ENCODE measurements at places on chromosomes 4 and X. TPM values are rescaled to one million over a fixed set of nuclear protein-coding genes. Genes with fewer than 3 reads are reported as not detected.
A peak's percentile ranks its signal among the peaks of the same experiment; 100 is the strongest.

Gene HTN3
- not detected for total RNA-seq

DNA sequence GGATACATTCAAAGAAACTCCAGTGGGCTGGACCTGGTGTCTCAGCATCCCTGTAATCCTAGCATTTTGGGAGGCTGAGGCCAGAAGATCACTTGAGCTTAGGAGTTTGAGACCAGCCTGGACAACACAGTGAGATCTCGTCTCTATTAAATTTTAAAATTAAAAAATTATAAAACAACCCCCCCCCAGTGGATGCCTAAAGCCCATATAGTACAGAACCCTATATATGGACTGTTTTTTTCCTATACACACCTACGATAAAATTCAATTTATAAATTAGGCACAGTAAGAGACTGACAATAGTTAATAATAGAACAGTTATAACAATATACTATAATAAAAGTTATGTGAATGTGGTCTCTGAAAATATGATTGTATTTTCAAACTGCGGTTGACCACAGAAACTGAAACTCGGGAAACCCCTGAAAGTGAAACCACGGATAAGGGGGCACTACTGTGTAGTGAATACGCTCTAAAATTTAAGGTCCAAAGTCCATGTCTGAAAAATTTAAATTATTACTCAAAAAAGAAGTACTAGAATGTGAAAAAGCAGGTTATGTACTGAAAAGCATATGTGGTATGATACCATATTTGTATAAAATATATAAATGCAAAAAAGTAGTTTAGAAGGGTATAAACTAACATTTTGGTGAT lies 2.0 kb downstream of the SMIM14 start:
- DNase-seq, result peak; percentile 19
- no peaks in the 10 kb centered on the region for H3K27me3 ChIP-seq
- H3K27ac ChIP-seq, result peak overlapping the region; percentile 93
- H3K4me1 ChIP-seq, result peaks cover 17% of the 10 kb centered on the region
- H3K4me3 ChIP-seq, result peak overlapping the region; percentile 96
- H3K36me3 ChIP-seq, result no peaks in the 10 kb centered on the region

- no peak overlapping the region for H3K4me3 ChIP-seq
- H3K27me3 ChIP-seq, result no peaks in the 10 kb centered on the region
- H3K36me3 ChIP-seq, result peaks cover 17% of the 10 kb centered on the region
These were observed 145.4 kb downstream of the WDFY3 start for GRCh38 chr4:84821064-84821463.

Gene COL4A5
- total RNA-seq, result 57.1 TPM

DNA sequence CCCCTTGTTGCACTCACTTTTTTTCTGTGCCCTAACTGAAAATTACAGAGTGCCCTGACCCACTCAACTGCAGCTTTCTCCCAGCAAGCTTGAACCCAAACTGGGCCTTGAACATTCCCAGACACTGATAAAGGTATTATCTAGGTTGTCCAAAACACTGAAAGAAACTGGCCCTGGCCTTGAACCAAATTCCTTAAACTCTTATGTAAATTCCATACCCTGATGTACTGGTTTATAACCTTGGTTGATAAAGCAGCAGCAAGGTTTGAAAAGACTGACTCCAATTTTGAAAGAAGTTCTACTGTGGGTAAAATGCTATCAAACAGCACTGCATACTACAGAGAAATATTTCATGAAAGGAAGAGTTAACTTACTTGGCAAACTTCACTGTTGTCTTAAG lies 125.6 kb downstream of the PHF8 start:
- no peak overlapping the region for H3K27ac ChIP-seq
- no peaks in the 10 kb centered on the region for H3K36me3 ChIP-seq
- peak; percentile 6 for DNase-seq
- H3K4me1 ChIP-seq, result no peaks in the 10 kb centered on the region

Gene SSX4
- not detected for total RNA-seq

- H3K4me3 ChIP-seq, result no peak overlapping the region
- H3K4me1 ChIP-seq, result no peaks in the 10 kb centered on the region
- no peak for DNase-seq
- no peaks in the 10 kb centered on the region for H3K27me3 ChIP-seq
- H3K36me3 ChIP-seq, result no peaks in the 10 kb centered on the region
These were observed 139.0 kb downstream of the COL25A1 start for GRCh38 chr4:109163493-109163892.

DNA sequence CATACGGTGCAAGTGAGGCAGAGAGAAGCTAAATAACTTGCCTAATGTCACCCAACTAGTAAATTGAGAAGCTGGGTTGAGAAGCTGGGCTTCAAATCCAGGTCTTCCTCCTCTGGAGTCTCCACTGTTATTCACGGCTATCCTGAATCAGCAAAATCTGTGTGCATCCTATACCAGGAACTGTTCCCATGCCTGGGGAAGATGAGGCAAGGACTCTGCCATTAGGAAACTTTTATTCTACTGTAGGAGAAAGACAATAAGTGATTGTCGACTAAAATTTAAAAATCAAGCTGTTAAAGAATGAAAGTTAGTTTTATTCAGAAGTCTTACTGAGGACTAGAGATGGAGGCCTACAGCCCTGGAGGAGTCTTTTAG lies 872 bp upstream of the TEC start:
- no peak for DNase-seq
- H3K4me3 ChIP-seq, result peak overlapping the region; percentile 71
- H3K27me3 ChIP-seq, result no peaks in the 10 kb centered on the region
- H3K4me1 ChIP-seq, result peaks cover 3% of the 10 kb centered on the region
- no peak overlapping the region for H3K27ac ChIP-seq

Gene SLIT2
- 11.2 TPM for total RNA-seq

DNA sequence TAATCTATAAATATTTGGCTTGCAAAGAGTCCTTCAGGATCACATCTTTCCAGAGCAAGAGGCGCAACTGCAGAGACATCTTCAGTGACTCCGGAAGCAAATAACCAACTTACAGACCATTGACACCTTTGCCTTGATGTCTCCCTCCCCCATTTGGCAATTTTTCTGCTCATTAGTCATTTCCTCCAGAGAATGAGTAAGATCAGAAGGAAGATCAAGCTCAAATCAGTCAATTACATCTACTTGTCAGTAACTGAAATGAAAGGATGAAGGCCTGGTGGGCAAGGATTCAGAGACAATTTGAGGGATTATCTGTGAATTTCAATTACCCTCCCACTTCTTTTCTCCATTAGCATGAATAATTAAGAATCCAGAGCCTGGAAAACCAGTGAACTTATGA lies 665.6 kb upstream of the CPEB2 start:
- DNase-seq, result no peak
- H3K36me3 ChIP-seq, result no peaks in the 10 kb centered on the region
- H3K4me1 ChIP-seq, result no peaks in the 10 kb centered on the region

GRCh38 chrX:12237131-12237530 lies 98.9 kb downstream of the FRMPD4 start:
- H3K36me3 ChIP-seq, result no peaks in the 10 kb centered on the region
- no peak overlapping the region for H3K4me3 ChIP-seq
- no peaks in the 10 kb centered on the region for H3K4me1 ChIP-seq
- no peak overlapping the region for H3K27ac ChIP-seq
- no peaks in the 10 kb centered on the region for H3K27me3 ChIP-seq

DNA sequence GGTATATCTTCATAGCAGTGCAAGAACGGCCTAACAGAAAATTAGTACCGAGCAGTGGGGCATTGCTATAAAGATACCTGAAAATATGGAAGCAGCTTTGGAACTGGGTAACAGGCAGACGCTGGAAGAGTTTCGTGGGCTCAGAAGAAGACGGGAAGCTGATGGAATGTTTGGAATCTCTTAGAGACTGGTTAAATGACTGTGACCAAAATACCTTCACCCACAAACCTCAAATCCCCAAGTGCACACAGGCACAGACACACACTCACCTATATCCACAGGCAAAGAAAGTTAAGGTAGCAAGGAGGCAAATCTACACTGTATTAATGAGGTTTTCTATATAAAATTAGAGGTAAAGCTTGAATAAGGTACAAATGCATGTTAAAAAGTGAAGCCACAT lies 14.6 kb upstream of the SPRY1 start:
- no peaks in the 10 kb centered on the region for H3K27me3 ChIP-seq
- H3K4me3 ChIP-seq, result no peak overlapping the region
- H3K27ac ChIP-seq, result no peak overlapping the region
- H3K36me3 ChIP-seq, result no peaks in the 10 kb centered on the region

Gene HPGD
- 0.20 TPM for total RNA-seq

DNA sequence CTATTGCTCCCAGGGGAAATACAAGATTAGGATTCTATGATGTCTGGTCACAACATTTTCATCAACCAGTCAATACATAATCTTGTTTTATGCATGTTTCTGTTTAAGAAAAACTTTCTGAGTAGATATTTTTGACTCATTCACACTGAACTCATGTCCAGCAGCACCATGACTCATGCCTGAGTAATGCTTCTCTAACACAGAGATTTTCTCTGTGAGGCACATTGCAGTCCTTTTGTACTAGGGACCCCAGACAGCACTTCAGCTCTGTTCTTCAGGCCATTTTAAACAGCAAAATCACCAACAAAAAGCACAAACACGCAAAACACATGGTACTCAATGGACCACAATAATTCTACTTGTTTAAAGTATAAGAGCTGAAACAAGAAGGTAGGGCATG lies 83.6 kb downstream of the MXRA5 start:
- no peaks in the 10 kb centered on the region for H3K36me3 ChIP-seq
- peak; percentile 92 for DNase-seq
- no peak overlapping the region for H3K4me3 ChIP-seq
- H3K27ac ChIP-seq, result peak overlapping the region; percentile 82

- no peak overlapping the region for H3K27ac ChIP-seq
- no peaks in the 10 kb centered on the region for H3K36me3 ChIP-seq
- DNase-seq, result no peak
These were observed 9.3 kb upstream of the CNGA2 start for GRCh38 chrX:151725338-151725614.

DNA sequence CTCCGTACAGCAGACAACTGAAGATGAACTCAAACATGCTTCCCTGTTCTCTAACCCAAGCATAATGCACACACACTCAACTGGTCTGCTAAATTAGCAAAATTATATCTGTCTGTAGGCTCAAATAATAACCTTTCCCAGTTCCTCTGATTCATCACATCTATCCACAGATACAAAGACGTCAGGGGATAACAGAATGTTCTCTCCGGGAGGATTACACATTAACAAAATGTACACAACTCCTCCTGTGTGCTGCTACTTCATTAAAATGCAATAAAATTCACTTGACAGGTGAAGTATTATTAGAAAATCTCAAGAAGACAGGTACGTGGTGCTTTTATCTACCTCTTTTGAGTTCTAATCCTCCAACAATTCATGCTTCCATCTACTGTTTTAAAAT lies 57.4 kb downstream of the FAT1 start:
- DNase-seq, result no peak
- no peak overlapping the region for H3K27ac ChIP-seq
- no peak overlapping the region for H3K4me3 ChIP-seq

- peaks cover 3% of the 10 kb centered on the region for H3K4me1 ChIP-seq
- H3K4me3 ChIP-seq, result no peak overlapping the region
- H3K27ac ChIP-seq, result no peak overlapping the region
- DNase-seq, result peak; percentile 96
These were observed 205.9 kb upstream of the GALNT7 start for GRCh38 chr4:172962564-172963353.

DNA sequence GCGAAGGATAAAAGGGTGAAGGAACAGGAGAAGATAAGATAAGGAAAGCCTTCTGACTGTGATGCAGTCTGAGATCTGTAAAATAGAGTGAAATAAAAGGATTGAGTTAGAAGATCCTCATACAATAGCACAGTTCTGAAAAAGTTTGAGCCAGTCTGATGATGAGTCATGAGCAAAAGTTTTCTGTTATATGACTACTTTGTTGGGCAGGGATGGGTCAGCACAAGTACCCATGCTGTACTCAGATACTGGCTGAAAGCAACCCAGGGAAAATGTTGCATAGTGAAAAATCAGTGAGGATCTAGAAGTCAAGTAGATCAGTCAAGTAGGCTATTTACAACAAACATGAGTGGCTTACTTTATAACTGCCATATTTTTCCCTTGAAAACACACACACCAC lies 253.5 kb downstream of the PCDH10 start:
- H3K27ac ChIP-seq, result no peak overlapping the region
- H3K27me3 ChIP-seq, result no peaks in the 10 kb centered on the region
- no peak overlapping the region for H3K4me3 ChIP-seq
- peak; percentile 52 for DNase-seq
- no peaks in the 10 kb centered on the region for H3K4me1 ChIP-seq

GRCh38 chrX:153922932-153923857 lies 2.9 kb downstream of the ARHGAP4 start:
- H3K27me3 ChIP-seq, result no peaks in the 10 kb centered on the region
- H3K27ac ChIP-seq, result no peak overlapping the region
- peaks cover 8% of the 10 kb centered on the region for H3K4me1 ChIP-seq
- DNase-seq, result peak; percentile 45
- no peaks in the 10 kb centered on the region for H3K36me3 ChIP-seq

- H3K4me3 ChIP-seq, result no peak overlapping the region
- H3K27ac ChIP-seq, result no peak overlapping the region
- no peaks in the 10 kb centered on the region for H3K4me1 ChIP-seq
- H3K36me3 ChIP-seq, result no peaks in the 10 kb centered on the region
These were observed 217.5 kb upstream of the ADAMTS3 start for GRCh38 chr4:72786401-72786990.

Data from astrocyte (in vitro differentiated cells and primary cell).